ENCODE measurements at places on chromosomes 11 and 22. TPM values are rescaled to one million over a fixed set of nuclear protein-coding genes. Genes with fewer than 3 reads are reported as not detected.

- no peaks in the 10 kb centered on the region for H3K36me3 ChIP-seq
- H3K4me3 ChIP-seq, result no peak overlapping the region
- H3K27ac ChIP-seq, result no peak overlapping the region
- H3K27me3 ChIP-seq, result no peaks in the 10 kb centered on the region
Observed at GRCh38 chr11:92131289-92131865, 93.2 kb upstream of the FAT3 start.

GRCh38 chr11:78560153-78560552 is 14.5 kb downstream of the NARS2 start:
- peaks cover 4% of the 10 kb centered on the region for H3K36me3 ChIP-seq
- no peak overlapping the region for H3K27ac ChIP-seq
- H3K27me3 ChIP-seq, result no peaks in the 10 kb centered on the region
- H3K4me1 ChIP-seq, result peaks cover 5% of the 10 kb centered on the region
- no peak for DNase-seq

MRGPRX3 gene
- not detected for total RNA-seq

TRPM5 gene
- under 0.01 TPM for total RNA-seq

GRCh38 chr22:24761888-24762675 is 12.4 kb downstream of the PIWIL3 start:
- H3K36me3 ChIP-seq, result no peaks in the 10 kb centered on the region
- no peak overlapping the region for H3K4me3 ChIP-seq
- no peak overlapping the region for H3K27ac ChIP-seq
- H3K4me1 ChIP-seq, result peaks cover 9% of the 10 kb centered on the region
- no peak for DNase-seq

DNA sequence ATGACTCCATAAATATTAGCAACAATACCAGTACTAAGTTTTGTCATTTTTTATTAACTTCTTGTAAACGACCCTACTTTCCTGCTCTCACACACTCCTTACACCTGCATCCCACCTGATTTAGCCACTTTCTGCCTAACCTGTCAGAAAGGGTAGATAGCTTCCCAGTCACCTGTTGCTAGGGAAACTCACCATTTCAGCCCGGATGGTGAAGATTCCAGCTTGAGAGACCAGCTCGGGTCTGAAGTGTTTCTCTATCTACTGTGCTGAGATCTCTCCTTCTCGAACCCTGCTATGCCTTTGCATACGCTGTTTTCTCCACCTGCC is at the start of gene PARVG:
TSS of gene PARVG (plus strand) at position 220 of the 327 bp plus-strand sequence. CDS start 2,405 bp downstream, outside the sequence.
- no peaks in the 10 kb centered on the region for H3K36me3 ChIP-seq
- peaks cover 3% of the 10 kb centered on the region for H3K4me1 ChIP-seq
- no peak for DNase-seq
- H3K4me3 ChIP-seq, result peak within 1 kb of the TSS; percentile 34
- H3K27ac ChIP-seq, result peak within 1 kb of the TSS; percentile 42

DNA sequence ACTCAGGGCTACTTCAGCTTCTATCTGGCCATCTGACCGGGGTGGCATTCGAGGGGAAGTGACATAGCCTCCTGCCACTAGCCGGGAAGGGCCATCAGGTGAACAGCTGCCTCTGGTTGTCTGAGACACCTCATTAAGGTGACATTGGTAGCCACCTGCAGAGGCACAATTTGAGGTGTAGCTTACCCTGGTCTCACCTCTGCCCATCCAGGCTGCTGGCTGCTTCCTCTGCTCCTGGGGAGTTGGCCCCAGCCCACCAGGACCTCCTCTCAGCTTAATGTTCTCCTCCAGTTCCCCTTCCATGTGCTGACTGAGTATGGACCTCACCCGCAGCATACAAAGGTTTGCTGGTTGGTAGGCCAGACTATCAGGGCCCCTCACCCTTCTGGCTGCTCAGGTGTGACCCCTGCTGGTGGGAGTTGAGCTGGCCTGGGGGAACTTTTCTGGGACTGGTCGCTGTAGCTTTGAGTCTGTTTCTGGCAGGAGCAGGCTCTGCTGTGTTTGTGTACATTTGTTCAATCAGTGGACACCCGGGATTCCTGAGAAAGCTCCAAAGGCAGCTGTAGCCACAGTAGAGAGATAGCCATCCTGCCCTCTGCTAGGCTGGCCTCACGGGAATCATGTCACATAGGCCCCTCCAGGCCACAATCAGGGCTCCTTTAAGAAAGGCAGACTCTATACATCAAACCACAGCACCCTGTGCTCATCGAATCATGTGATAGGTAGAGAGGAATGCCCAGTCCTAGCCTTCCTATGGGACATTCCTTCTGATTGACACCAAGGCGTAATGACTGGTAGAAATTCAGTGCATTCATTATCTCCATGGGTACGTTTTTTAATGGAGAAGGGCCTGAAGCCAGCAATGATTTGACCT is 295.1 kb upstream of the PLET1 start:
- peaks cover 5% of the 10 kb centered on the region for H3K27me3 ChIP-seq
- H3K27ac ChIP-seq, result no peak overlapping the region
- H3K36me3 ChIP-seq, result no peaks in the 10 kb centered on the region
- no peak overlapping the region for H3K4me3 ChIP-seq
